BE2C (cell line): ENCODE measurements at places on chromosomes 7 and 10.

- no peak for DNase-seq
These were observed 92.0 kb upstream of the AHR start for GRCh38 chr7:17206349-17206905.

DNA sequence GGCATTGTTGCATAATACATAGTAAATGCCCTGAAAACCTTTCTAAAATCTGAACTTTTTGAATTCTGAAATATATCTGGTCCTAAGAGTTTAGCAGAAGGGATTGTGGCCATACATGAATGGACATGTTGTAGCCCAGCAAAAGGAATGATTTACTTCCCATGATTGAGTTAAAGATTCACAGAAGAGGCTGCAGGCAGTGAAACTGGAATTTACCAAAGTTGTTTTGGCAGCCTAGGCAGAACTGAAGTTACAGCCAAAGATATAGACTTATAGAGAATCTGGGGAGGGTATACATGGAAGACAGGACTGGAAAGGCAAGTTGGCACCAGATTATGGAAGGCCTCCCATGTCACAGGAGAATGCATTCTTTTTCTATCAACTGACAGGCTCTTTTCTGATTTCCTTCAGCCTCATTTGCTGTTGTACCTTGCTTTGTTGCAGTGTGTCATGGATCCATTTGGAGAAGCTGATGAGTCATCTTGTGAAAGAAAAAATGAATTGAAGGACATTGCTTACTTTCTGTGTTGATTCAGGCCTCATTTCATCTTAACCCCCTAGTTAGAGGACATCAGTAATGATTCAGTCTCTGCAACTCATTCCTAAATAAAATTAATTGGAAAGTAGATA lies 356.2 kb upstream of the LRGUK start:
- DNase-seq = peak; percentile 19

DNA sequence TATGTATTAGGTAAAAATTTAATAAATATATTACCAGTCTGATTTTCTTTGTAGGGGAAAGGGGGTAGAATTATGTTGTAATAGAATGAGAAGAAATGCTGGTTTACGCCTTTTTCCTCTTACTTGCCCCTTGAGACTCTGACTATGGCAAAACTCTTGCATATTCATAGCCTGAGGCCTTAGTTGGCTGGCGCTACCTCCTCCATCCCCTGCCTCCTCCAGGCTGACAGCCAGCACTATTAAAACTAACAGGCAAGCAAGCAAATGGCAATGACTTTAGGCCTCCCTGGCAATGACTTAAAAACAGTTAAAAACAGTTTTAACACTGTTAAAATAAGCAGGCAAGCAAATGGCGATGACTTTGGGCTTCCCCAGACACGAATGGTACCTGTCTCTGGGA lies 14.4 kb downstream of the PKD2L1 start:
- no peak for DNase-seq

GRCh38 chr7:4134631-4135030 lies 547.5 kb upstream of the FOXK1 start:
- no peak for DNase-seq

DNA sequence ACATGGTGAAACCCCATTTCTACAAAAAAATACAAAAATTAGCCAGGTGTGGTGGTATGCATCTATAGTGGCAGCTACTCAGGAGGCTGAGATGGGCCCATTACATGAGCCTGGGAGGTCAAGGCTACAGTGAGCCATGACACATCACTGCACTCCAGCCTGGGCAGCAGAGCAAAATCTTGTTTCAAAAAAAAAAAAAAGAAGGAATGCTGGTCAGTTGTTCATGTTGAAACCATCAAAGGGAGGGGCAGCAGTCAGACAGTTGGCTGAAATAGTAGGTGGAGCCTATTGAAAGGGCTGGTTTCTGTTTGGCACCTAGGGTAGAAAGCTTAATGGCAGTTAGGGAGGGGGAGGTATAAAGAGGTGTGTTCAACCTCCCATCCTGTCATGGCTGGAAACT lies 323.0 kb downstream of the GALNT17 start:
- DNase-seq = no peak

DNA sequence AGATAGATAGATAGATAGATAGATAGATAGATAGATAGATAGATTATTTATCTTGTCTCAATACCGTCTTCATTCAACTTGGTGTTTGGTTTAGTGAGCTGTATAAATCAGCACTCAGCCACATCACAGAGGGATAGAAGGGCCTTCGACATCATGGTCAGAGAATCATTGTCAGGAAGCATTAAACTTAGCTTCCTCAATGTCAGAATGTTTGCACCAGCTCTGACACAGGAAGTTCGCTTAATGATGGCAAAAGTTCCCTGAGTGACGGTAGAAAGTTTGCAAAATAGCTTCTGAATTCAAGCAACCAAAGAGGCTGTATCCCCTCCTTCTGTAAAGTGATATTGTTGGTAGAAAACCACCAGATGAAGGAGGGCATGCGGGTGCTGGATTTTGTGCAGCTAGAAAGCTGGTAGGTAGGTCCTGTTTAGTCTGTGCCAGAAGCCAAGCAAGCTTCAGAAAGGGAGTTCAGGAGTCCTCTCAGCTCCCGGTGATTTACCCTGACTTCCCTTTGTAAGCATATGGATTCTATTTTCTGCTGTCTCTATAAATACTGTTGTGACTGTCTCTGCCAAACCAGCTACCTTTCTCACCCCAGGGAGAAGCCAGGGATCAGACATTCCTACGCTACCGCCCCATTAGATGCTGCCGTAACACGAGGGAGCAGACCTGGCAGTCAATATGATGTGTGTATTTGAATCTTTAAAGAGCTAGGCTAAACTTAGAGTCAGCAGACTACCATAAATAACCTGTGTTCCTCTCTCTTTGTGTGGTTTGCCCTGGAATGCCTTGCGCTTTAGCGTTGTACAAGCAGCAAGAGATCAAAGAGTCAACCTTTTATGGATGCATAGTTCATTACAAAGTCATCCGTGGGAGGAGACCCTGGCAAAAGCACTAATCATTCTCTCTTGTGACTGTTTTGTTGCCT lies 200.5 kb upstream of the KIAA1217 start:
- DNase-seq = no peak

GRCh38 chr10:86653379-86653778 lies 968 bp upstream of the OPN4 start:
- no peak for DNase-seq

GRCh38 chr10:79241990-79242619 lies 105.2 kb upstream of the PPIF start:
- DNase-seq = peak; percentile 73

GRCh38 chr10:112768121-112768520 lies 181.9 kb upstream of the TCF7L2 start:
- DNase-seq = no peak

DNA sequence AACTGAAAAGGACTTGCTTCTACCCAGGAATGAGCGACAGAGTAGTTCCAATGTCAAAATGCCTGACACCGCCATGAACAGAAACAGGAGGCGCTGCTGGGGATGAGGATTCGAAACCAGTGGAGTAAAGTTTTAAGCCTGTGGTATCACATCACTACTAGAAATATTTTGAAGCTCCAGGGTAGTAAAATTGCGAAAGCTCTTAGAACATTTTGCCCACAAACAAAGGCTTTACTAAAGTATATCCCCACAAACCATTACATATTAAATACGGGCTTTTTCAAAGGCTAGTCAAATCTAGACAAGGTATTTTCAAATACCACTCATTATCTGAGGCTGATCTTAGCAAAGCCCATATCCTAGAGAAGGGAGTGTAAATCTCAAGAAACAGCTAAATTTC lies 2.4 kb downstream of the PRDX3 start:
- no peak for DNase-seq

GRCh38 chr7:44258423-44258760 lies 57.6 kb downstream of the YKT6 start:
- DNase-seq = no peak

DNA sequence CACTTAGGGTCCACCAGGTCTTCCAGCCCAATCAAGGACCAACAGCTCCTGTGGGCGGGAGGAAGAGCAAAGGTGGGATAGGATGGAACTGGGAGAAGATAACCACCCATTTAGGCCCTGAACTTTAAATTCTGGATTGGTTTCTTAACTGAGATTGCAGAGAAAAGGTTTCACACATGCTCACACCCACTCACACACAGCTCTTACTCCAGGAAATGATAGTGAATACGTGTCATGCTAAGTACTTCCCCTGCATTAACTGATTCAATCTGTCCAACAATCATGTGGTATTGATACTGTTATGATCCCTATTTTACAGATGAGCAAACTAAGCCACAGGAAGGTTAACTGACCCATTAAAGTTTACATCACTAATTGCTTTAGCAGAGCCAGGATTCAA lies 4.6 kb upstream of the CYP3A4 start:
- DNase-seq = no peak

GRCh38 chr7:25662841-25663800 lies 434.8 kb upstream of the NPVF start:
- no peak for DNase-seq

GRCh38 chr10:4748491-4749270 lies 77.3 kb upstream of the AKR1E2 start:
- DNase-seq = no peak

DNA sequence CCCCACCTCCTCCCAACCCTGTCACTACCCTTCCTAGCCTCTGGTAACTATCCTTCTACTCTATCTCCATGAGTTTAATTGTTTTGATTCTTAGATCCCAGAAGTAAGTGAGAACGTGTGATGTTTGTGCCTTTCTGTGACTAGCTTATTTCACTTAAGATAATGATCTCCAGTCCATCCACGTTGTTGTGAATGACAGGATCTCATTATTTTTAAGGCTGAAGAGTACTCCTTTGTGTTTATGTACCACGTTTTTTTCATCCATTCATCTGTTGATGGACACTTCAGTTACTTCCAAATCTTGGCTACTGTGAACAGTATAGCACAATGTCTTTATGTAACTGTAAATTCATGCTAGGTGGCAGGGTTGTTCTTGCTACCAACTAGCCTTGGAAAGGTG lies 461.6 kb downstream of the PLXDC2 start:
- DNase-seq = no peak

DNA sequence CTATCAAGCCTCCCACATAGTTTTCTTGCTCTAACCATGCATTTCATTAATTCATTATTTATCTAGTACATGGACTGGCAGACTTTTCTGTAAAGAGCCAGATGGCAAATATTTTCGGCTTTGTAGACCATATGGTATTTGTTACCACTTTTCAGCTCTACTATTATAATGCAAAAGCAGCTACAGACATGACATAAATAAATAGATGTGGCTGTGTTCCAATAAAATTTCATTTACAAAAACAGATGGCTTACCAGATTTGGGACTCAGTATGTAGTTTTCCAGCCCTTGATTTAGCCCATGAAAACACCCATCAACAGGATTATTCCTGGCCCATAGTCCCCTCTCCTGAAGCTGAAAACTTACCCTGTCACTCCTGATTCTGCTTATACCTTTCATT lies 32.1 kb downstream of the PLCE1 start:
- DNase-seq = no peak

GRCh38 chr7:3956949-3957348 lies 655.9 kb downstream of the SDK1 start:
- DNase-seq = no peak

DNA sequence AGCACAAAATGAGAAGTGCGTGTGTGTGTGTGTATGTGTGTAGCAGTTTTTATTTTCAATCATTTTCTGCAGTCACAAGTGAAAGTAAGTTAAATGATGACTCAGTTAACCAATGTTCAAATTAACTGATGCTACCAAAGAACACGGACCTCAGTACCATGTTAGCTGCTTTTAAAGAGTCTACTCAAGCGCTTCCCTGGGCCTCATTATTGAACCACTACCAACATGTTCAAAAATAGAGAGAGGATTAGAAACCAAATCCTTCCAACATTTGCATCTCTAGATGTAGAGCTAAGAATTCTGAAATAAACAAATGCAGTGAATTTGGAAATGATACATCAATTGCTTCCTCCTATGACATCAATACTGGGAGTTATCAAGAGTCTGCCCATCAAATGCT lies at the start of gene TAS2R39:
TAS2R39 (plus strand) TSS at position 396 of the 400 bp plus-strand sequence; CDS start at position 396, 0 bp downstream.
- no peak for DNase-seq

GRCh38 chr7:37732253-37732652 lies 48.7 kb downstream of the GPR141 start:
- DNase-seq = peak; percentile 16

GRCh38 chr7:79317728-79318127 lies 135.7 kb downstream of the MAGI2 start:
- DNase-seq = no peak

- DNase-seq = peak; percentile 63
These were observed 68.6 kb downstream of the C7orf25 start for GRCh38 chr7:42843205-42843800.

- no peak for DNase-seq
These were observed 59.2 kb downstream of the OGDH start for GRCh38 chr7:44665531-44666213.

DNA sequence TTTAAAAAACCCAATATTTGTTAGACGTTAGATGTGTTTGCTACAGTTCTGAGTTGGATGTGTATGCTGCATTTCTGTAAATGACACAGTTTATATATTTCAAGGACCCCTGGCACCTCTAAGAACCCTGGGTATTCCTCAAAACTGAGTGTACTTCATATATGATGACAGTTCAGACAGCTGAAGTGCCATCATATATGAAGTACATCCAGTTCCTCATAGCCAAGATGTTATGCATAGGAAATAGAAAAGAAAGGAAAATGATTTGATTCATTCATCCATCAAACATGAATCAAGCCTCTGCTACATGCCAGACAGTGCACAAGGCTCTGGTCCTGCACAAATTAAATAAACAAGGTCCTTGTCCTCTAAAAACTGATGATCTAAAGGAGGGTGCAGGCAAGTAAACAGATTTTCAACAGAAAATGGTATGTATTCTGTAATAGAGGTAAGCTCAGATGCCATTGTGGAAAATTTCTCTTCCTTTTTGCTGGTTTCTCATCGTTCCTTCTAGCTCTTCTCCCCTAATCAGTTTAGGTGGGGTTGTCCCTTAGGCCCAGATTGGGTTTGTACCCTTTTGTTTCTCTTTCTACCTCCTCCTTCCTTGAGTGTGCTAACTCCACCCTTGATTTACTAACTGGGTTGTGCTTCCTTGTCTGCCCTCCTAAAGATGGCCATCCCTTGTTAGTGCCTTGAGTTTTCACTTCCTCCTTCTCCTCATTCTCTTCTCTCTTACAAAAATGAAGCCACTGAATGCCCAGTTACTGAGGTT lies 25.3 kb upstream of the SMIM30 start:
- no peak for DNase-seq

DNA sequence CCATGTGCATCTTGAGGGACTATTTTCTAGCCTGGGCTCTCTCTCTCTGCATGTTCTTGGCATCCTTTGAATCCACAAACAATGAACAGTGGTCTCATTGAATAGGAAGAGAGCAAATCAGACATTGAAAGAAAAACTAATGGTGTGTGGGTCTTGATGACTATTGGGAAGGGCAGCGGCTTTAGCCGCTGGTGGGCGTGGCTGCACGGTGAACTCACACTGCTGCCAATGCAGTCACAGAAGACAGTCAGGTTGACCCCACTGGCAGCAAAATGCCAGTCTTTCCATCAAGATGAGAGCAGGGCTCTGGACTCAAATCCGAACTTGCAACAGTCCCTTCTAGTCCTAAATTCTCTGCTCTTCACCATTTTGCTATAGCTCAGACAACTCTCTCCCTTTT lies 91.0 kb downstream of the ADARB2 start:
- no peak for DNase-seq

DNA sequence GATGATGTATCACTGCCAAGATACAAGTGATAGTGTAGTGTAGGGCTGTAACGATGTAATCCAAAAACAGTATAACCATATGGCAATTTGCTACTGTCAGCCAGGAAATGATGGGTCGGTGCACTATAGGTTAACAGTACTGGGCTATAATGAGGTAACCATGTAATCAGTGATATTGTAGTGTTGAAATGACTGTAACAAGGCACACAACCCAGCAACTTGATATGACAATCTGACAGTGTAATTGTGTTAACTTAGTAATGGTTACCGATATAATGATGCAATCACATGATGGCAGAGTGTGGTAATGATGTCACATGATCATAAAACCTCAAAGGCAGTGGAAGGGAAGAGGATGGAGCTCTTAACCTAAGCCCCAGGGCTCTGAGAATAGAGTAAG lies 73.8 kb upstream of the SLF2 start:
- DNase-seq = no peak
